ENCODE measurements at places on chromosomes 7 and 10. TPM values are rescaled to one million over a fixed set of nuclear protein-coding genes. Genes with fewer than 3 reads are reported as not detected.

ARHGEF35 gene
- total RNA-seq = 0.78 TPM

UPK3B gene
- not detected for total RNA-seq

THSD7A gene
- 41.0 TPM for total RNA-seq

HMX2 gene
- not detected for total RNA-seq

TNS3 gene
- 7.5 TPM for total RNA-seq

Measured in occipital lobe (tissue), 3 donors.